ENCODE measurements at places on chromosomes 7 and 10.
A peak's percentile ranks its signal among the peaks of the same experiment; 100 is the strongest.

GRCh38 chr7:158096582-158096981 lies 491.0 kb downstream of the PTPRN2 start:
- DNase-seq, result peak; percentile 20

- DNase-seq, result no peak
Measured at GRCh38 chr7:142832417-142832816, 22.5 kb upstream of the EPHB6 start.

DNA sequence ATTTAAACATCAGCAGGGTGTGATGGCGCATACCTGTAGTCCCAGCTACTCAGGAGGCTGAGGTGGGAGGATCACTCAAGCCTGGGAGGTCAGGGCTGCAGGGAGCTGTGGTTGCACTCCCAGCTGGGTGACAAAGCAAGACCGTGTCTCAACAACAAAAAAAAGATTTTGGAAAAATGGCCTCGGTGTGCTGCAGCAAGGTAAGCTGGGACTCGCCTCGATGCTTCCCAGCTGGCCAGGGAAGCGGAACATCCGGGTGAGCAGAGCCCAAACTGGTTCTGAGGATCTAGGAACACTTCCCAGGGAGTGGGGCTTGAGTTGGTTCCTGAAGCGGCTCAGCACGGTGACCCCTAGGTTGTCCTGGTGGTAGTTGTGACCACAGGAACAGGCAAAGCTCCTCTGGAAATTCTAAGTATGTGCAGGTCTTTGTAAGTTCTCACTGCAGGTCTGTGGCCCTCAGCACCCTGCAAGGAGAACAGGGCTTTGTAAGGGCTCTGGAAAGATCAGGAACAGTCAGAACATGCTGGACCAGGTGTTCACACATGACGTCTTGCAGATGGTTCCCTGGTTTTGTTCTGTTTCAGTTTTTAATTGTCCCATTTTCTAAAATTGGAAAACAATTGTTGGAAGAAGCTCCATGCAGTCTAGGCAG lies 38.6 kb upstream of the ZMIZ2 start:
- no peak for DNase-seq

- no peak for DNase-seq
Measured at GRCh38 chr10:116504786-116505185, 40.9 kb upstream of the PNLIP start.

DNA sequence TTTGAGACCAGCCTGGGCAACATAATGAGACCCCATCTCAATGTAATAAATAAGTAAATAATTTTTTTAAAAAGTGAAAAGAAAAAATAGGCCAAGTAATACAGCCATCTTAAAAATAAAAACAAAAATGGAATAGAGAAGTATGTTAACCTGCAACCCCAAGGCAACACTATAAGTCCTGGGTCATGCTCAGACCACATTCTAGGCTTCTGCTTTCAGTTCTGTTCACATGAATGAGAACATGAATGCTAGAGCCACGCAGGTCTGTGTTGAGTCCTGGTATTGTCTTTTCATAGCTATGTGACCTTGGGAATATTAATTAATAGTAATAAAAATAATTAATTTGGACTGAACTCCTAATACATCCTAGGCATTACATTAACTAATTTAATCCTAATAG lies 284.0 kb downstream of the AUTS2 start:
- no peak for DNase-seq

- no peak for DNase-seq
Measured at GRCh38 chr10:78565841-78566240, 502.9 kb upstream of the ZMIZ1 start.

All from SJSA1 (cell line).